Stomach (tissue), 19 donors: ENCODE measurements at places on chromosomes 4 and X. TPM values are rescaled to one million over a fixed set of nuclear protein-coding genes. Genes with fewer than 3 reads are reported as not detected.
A peak's percentile ranks its signal among the peaks of the same experiment; 100 is the strongest.

DNA sequence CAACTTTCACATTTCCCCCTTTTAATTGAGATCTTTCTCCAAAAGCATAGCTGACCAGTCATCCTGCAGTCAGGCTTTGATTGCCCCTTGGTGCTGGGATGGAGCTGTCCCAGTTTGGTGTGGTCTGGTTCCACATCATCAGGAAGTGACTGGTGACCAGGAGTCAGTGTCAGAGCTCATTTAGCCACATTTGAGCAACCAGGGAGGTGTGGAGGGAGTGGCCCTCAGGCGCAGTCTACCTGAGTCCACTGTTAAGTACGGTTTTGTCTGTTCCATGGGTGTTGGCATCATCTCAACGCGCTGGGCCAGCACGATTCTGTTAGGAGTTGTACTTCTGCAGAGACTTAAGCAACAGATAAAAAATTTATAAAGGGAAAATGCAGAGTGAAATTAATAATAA is 52.6 kb downstream of the RGS12 start:
- no peak for DNase-seq

DNA sequence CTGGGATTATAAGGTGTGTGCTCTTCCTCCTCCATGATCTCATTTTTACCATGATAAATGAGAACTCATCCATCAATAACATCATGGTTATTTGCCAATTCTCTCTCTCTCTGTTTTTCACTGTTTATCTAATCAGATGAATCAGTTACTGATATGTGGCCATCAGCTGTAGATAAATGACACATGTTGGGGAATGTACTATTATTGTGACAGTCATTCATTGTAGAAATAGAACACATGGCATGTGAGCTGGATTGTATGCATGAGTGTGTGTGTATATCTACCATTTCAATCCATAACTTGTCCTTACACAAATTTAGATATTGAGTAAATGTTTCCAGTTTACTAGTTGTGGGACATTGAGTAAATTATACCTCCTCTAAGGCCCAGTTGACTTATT is 53.0 kb downstream of the OSTC start:
- no peak for DNase-seq

GRCh38 chrX:3576886-3577501 is 136.5 kb downstream of the PRKX start:
- DNase-seq, result no peak

- DNase-seq, result peak; percentile 63
These were observed 34.1 kb downstream of the SPINK2 start for GRCh38 chr4:56787380-56787779.

GRCh38 chr4:65671372-65671771 is 1.1 kb upstream of the EPHA5 start:
- no peak for DNase-seq

GRCh38 chr4:128301979-128302378 is 14.4 kb upstream of the PGRMC2 start:
- DNase-seq, result no peak

DNA sequence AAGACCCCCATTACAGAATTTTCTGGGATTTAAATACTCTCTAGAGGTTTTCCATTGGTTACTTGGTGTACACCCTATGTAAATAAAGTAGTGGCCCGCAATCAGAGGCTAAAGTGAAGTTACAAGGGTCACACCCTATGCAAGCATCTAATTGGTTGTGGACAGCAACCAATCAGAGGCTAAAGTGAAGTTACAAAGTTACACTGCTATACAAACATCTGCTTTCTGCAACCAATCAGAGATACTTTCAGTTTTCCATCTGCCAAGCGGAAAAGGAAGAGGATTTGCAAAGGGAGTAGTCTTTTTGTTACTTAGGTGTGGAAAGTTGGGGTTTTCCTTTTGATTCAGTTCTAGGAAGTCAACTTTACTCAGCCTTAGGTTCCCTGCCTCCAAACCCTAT is 2.0 kb upstream of the ATRX start:
- no peak for DNase-seq

DNA sequence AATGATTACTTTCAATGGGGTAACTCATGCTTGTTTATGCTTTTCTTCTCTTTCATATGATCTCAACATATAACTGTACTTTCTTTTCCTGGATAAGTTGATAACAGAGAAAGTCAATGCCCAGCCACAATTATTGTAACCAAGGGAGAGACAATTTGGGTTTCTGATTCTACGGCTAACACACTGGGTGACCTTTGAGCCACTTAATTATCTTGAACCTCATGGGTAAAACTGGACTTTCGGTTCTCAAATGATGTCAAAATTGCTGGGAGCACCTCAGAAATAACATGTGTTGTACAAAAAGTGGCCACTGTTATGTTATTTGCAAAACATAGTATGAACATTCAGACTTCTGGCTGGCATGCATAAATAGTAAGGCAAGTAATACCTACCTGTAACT is 79.6 kb upstream of the MCF2 start:
- no peak for DNase-seq

- DNase-seq, result no peak
These were observed 6.9 kb upstream of the HELT start for GRCh38 chr4:185011408-185011807.

- no peak for DNase-seq
These were observed 80.8 kb downstream of the NPFFR2 start for GRCh38 chr4:72112514-72113156.

DNA sequence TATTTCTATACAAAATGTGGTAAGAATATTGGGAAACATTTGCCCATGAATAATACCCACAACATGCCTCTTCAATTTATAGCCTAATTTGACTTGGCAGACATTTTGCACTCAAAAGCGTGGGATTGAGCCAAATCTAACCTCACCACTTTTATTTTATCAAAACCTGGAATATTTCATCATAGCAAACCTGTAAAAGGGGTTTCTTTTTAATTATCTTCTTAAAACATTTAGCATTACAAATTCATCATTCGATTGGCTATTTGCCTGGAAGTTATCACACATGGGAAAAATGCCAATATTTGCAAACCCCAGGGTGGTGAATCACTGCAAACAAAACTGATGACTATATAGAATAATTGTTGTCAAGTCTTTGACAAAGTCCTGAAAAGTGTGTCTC is 56.2 kb downstream of the VCX3B start:
- no peak for DNase-seq

The WWC2 gene
- 35.4 TPM for total RNA-seq

The RAB39B gene
- 0.72 TPM for total RNA-seq

The PQBP1 gene
- total RNA-seq, result 27.0 TPM
